Aortic smooth muscle cell (primary cell): ENCODE measurements at places on chromosomes 1 and 21. TPM values are rescaled to one million over a fixed set of nuclear protein-coding genes. Genes with fewer than 3 reads are reported as not detected.

AKR7A3 gene
- 0.50 and 1.6 TPM in 2 replicates for total RNA-seq

RAB42 gene
- 0.93 and 1.7 TPM in 2 replicates for total RNA-seq

BARHL2 gene
- total RNA-seq = not detected in 2 replicates

RAVER2 gene
- 3.3 and 5.0 TPM in 2 replicates for total RNA-seq

RCOR3 gene
- total RNA-seq = 14.8 and 24.4 TPM in 2 replicates

CASQ2 gene
- total RNA-seq = not detected in 2 replicates
